ENCODE measurements at places on chromosomes 3 and 15. TPM values are rescaled to one million over a fixed set of nuclear protein-coding genes. Genes with fewer than 3 reads are reported as not detected.

Gene C3orf49
- total RNA-seq = not detected

Gene ADGRG7
- not detected for total RNA-seq

Gene BNC1
- total RNA-seq = 0.55 TPM

Gene TM6SF1
- total RNA-seq = 0.67 TPM

Gene CELSR3
- total RNA-seq = 0.78 TPM

Gene PRR20G
- total RNA-seq = not detected

Gene DAPK2
- 8.4 TPM for total RNA-seq

Gene AGBL1
- total RNA-seq = not detected

Gene ITIH1
- total RNA-seq = not detected

Gene SPATA12
- total RNA-seq = not detected

Gene RETNLB
- total RNA-seq = not detected

Gene ARPIN
- total RNA-seq = 12.3 TPM

Gene CHRNB4
- 4.3 TPM for total RNA-seq

Gene DHFR2
- total RNA-seq = 10.5 TPM

Gene NAA80
- total RNA-seq = 9.8 TPM

Gene RTP1
- total RNA-seq = not detected

Gene GP9
- not detected for total RNA-seq

Gene COPB2
- 80.8 TPM for total RNA-seq

Gene CD96
- 1.6 TPM for total RNA-seq

Gene GOLGA8J
- not detected for total RNA-seq

Gene IL12A
- not detected for total RNA-seq

Gene CPNE9
- total RNA-seq = 1.8 TPM

Gene MOBP
- not detected for total RNA-seq

Gene DOCK3
- total RNA-seq = 2.6 TPM

Gene ACOX2
- total RNA-seq = 38.2 TPM

Gene CPEB1
- 1.9 TPM for total RNA-seq

Gene SLC28A2
- total RNA-seq = not detected

Gene LEKR1
- total RNA-seq = 2.3 TPM

Gene ZIC1
- total RNA-seq = not detected

Gene ARNT2
- 3.3 TPM for total RNA-seq

Gene MEX3B
- 0.47 TPM for total RNA-seq

Gene TJP1
- total RNA-seq = 50.6 TPM

Gene CLRN1
- total RNA-seq = 11.7 TPM

Data from adrenal gland (tissue), 19 donors.